ENCODE measurements at places on chromosomes 5 and 9.
A peak's percentile ranks its signal among the peaks of the same experiment; 100 is the strongest.

DNA sequence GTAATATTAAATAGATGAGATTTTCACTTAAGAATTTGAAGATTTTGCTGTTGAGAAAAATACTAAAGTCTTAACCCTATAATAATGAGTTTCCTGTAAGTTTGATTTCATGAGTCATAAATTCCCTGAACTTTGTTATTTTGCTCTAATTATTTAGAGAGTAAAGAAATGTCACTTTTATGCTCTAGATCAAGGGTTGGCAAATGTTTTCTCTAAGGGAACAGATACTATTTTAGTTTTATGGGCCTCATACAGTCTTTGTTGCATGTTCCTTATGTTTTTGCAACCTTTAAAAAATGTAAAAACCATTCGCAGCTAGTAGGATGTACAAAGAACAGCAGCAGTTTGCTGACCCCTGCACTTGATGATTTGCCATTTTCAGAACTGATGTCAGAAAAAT lies 480 bp upstream of the TXNDC8 start:
- no peak for DNase-seq

DNA sequence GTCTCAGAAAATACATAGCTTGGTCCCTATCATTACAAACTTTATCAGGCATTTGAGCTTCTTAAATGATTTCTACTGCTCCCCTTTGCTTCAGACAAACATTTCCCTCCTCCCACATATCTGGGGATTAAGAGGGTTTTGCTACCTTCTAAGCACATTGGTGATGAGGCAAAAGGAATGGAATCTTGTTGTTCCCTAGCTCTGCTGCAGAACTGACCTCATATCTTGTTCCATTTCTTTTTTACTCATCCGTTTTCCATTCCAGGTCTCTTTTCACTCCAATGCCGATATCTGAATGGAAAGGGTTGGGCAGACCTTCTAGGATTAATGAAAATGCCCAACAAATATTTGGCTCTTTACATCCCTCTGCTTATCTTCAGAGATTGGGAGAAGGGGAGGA lies 444.6 kb downstream of the ZNF608 start:
- DNase-seq = no peak

GRCh38 chr9:129343424-129344375 lies 165.6 kb upstream of the IER5L start:
- no peak for DNase-seq

DNA sequence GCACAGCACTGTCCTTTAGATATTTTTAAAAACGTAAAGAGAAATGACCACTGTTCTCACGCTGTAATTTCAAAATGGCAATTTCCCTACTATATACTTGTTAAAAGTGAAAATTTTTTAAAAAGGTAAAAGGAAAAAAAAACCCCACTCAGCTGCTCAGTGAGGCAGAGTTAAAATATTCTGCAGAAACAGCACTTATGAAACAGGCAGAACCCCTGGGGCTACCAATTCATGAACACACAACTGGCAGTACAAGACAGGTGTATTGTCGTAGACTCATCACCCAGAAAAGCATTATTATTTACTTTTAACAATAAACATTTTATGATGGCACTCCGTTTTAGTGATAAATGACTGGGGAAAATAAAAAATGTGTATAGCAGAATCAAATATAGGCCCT lies 1.5 kb upstream of the RASGRF2 start:
- DNase-seq = no peak

DNA sequence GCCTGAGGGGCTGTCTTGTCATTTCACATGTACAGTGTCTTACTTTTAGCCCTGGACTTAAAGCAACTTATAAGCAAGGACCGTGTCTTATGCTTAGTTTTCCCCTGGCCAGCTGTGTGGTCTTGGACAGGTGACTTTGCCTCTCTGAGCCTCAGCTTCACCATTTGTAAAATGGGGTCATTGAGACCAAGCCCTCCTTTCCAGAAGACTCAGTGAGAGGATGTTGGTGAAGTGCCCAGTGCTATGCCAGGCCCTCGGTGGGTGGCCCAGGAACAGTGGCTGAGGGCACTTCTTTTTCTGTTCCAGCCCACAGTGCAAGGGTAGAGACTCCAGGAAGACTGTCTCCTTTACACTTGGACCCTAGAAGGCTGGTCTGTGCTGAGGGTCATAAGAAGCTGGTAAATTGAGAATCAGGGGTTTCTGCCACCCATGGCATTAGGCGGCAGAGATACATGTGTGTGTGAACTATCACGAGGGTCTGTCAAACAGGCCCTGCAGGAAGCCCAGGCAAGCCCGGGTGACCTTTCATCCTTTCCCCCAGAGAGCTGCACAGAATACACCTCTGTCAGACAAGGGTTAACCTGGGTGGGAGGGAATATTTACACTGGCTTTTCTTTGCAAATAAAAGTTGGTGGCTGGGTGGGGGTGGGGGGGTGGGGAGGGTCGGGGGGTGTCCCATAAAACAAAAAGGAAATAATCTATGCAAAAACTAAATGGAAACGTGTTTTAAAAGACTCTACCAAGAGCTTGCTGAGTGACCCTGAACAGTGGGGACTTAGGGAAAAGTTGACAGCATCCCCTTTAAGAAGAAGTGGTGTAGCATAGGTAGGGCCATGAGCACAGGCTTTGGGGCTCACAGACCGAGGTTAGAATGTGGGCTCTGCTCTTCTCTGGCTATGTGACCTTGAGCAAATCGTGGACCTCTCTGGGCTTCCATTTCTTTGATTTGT lies 20.4 kb upstream of the KIF12 start:
- DNase-seq = no peak

GRCh38 chr9:38343037-38343436 lies 49.5 kb upstream of the ALDH1B1 start:
- DNase-seq = no peak

- DNase-seq = no peak
These were observed 145.3 kb downstream of the ADGRV1 start for GRCh38 chr5:90703932-90704331.

- DNase-seq = peak; percentile 52
These were observed 35.0 kb downstream of the ITK start for GRCh38 chr5:157215514-157216167.

DNA sequence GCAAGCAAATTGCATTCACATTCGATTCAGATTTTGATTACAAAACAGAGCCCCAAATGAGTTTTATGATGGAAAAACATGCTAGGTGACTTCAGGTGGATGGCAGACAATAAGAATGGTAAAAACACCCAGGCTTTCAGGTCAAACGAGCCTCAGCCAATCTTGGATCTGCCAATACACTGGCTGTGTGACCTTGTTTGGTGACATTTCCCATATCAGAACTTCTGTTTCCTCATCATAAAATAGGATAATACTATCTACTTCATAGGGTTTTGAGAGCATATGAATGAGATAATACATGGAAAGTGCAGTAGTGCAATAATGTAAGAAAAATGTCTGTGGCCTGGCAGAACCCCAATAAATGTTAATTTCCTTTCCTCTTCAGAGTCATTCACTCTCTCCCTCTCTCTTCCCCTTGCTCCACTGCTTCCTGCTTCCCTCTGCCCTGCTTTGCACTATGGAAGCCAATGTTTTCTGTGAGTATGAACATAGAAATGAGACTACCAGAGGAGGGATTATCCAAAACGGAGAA lies 54.7 kb downstream of the SH3RF2 start:
- DNase-seq = no peak

DNA sequence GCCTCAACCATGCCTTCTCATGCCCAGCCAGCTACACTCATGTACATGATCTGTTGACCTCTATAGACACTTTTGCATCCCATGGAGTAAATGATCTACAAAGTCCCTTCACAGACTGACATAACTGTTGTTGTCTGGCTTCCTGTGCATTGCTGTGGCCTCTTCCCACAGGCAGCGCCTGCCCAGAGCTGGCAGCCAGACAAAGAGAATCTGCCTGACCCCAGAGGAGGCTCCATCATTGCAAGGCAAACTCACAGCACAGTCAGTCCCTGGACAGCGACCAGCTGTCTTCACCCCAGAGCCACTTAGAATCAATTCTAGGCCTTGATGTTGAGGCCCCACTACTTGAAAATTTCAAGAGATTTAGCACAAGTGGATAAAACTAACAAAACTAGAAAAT lies 65.5 kb downstream of the INSYN2B start:
- DNase-seq = no peak

- no peak for DNase-seq
These were observed 251.4 kb upstream of the TRIM32 start for GRCh38 chr9:116435706-116436105.

- DNase-seq = no peak
These were observed 55.3 kb downstream of the MAPKAP1 start for GRCh38 chr9:125651576-125652232.

DNA sequence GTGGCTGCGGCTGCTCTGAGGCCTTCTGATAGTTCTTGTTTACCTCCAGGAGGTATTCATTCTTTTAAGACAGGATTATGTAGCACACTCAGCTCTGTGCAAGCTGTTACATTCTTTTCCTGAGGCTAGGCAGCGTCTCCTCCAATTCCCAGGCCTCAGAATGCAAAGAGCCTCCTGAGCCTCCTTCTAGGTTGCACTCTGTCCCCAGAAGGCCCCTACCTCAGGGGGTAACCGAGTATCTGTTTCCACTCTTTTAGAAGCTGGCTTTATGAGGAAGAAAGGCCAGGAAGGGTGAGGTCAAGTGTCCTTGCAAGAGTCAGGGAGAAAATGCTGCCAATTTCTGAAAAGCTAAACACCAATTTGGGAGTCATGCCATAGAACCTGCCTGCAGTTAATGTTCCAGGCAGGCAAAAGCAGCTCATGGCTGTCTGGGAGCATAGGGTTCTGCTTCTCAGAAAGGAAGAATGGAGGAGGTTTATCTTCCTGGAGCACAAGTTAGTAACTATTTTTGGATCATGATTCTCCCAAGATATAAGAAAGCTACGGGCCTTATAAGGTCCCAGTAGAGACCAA lies 178.9 kb downstream of the SEMA6A start:
- no peak for DNase-seq

GRCh38 chr9:15187589-15187988 lies 119.4 kb downstream of the TTC39B start:
- no peak for DNase-seq

DNA sequence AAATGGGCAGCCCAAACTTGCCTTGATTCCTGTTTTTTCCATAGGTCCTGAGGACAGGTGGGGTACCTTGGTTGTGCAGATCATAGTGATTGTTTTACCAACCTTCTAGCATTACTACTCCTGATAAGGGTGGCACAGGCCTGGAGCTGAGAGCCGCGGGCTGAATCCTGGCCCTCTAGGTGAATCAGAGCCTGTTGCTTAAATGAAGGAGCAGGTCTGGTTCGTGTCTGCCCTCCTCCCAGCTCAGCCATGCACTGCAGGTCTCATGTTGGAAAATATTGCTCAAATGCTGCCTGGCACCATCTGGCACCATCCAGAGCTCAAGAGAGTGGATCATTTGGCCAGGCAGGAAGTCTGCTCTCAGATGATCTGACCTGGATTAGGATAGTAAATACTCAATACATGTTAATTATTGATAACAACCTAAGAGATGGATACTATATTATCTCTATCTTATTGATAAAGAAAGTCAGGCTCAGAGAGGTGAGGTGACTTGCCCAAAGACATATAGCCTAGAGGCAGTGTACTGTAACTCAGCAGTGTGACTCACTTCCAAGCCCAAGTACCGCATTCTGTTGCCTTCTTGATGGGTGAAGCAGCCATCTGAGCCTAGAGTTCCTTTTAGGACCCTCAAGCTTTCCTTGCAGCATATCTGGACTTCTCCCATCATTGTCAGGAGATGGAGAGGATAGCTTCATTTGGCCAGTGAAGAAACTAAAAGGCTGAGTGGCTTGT lies 104.3 kb upstream of the PITX1 start:
- DNase-seq = no peak

DNA sequence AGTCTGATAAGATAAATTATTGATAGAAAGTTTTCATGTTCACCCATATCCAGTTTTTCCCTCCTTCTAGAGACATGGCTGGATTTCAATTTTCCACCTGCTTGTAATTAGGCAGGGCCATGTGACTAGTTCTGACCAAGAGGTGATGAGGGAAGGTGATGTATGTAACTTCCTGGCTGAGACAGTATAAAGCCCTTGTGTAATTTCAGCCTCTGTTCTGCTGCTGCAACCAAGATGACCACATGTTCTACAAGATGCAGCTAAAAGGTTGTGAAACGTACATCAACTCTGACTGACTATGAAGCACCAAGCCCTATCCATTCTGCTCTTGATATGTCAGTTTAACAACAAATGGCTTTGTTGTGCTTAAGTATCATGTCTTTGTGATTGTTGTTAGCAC lies 376.5 kb upstream of the DAB2 start:
- DNase-seq = no peak

DNA sequence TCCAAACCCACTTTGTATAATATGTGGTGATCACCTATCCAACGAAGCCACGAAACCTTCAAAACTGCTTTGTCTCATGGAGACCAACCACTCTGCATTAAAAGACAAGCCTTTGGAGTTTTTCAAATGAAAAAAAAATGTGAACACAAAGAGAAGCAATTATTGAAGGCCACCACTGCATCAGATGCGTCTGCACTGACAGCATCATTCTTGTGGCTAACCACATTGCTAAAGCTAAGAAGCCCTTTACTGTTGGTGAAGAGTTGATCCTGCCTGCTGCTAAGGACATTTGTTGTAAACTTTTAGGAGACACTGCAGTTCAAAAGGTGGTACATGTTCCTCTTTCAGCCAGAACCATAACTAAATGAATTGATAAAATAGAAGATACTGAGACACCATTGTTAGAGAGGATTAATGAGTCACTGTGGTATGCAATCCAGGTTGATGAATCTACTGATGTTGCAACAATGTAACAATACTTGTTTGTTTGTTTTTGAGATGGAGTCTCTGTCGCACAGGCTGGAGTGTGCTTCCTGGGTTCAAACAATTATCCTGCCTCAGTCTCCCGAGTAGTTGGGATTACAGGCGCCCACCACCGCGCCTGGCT lies 45.4 kb downstream of the TAF11L14 start:
- no peak for DNase-seq

DNA sequence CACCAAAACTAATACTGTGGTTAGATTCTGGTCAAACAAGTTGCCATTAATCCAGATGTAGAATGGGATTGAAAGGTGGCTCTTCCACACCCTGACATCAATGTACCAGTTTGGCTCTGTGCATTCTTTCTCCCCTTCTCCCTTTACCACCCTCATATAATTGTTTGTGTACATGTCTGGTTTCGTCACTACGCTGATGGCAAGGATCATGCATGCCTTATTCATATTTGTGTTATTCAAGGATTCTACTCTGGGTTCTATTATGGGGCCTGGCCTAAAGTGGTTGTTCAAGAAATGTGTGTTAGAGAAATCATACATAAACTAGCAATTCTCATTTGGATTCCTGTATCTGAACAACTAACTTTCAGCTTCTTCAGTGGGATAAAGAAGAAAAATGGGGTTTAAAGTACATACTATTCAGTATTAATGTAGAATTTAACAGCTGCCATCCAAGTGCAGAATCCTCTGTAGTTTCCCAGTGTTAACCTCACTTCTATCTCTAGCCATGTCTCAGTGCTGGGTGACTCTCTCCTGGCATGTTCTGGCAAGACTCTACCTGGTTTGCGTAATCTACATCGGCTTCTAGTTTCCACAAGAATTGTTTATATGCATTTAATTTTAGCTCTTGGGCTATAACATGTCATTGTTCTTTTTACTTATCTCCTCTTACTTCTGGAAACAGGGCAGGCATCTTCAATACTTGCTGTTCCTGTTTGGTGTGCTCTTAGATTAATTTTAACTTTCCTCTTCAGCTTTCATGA lies 27.9 kb upstream of the CDKN2B start:
- DNase-seq = no peak

Data from stimulated activated CD4-positive, alpha-beta T cell treated with anti-CD3 and anti-CD28 coated beads, Interleukin-4, amount 100 ng/mL, for 24 hours (primary cell).